ENCODE measurements at places on chromosomes 6 and 20.

DNA sequence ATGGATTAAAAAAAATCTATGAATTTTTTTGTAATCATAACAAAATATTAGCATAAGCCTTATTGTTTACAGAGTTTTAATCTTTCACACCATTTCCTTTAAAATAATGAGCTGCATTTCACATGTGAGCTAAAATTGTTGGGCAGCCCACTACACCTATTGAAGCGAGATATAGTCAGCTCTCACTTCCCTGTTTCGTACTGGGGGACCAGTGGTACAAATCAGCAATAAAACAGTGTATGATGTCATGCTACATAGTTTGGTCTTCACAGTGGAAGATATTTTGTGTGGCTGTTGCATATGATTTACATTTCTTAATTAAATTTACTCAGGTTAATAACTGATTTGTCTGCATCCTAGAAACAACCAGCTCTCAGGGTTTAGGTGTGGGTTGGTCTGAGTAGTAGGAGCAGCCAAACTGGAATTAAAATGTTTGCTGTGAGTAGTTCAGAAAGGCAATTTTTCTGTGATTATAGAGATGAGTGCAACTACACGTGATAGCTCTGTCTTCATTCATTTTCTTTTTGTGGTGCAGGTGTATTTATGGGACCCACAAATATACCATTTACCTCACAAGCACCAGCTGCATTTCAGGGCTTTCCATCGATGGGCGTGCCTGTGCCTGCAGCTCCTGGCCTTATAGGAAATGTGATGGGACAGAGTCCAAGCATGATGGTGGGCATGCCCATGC lies 99.3 kb downstream of the B3GAT2 start:
- no peak for DNase-seq

DNA sequence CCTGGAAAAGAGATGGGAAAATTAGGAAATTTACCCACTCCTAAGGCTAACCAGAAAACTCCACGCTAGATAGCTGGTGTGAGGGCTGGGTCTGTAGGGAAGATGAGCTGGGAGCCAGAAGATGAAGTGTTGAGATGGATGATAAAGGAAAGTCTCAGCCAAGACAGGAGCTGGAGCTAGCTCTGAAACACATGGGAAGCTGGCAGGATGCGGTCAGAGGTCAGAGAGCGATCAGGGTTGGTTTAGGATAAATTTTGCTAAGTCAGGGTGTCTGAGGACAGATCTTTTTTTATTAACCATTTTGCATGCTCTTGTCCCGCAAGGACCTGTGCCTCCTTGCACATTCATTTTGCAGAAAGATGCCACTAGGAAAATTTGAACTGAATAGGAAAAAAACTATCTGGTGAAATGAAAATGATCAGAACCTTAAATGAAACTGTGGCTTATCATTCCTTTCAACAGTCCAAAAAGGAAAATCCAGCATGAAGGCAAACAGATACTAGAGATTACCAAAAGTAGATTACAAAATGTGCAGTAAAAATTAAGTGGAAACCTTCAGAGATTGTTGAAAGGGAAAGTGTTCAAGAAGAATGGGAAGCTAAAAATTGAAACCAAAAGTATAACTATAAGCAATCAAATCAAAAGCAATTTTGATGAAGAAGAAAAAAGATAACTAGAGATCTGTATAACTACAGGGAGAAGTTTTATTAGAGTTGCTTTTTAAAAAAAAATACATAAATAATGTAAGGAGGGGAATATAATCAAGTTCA lies 10.7 kb upstream of the EDN1 start:
- DNase-seq = no peak

GRCh38 chr20:10490257-10490656 lies 55.2 kb downstream of the SLX4IP start:
- DNase-seq = no peak

- DNase-seq = peak; percentile 16
These were observed 1.5 kb downstream of the ARID1B start for GRCh38 chr6:156778454-156779205.

- no peak for DNase-seq
These were observed 34.8 kb upstream of the NCOA3 start for GRCh38 chr20:47466704-47467459.

DNA sequence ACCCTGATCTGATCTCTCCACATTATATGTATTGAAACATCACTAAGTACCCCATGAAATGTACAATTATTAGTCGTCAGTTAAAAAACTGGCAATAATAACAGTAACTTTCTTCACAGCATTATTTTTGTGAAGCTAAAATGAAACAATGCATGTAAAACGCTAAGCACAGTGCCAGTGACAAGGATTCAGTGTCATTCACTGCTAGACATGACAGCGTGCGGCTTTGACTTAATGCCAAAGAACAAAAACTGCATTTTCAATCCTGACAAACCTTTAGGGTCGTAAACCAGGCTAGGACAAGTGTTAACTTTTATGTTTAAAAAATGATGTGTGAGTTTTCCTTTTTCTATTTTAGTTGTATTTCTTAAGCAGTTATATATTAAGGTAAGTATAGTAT lies 8.8 kb upstream of the OPN5 start:
- DNase-seq = no peak

DNA sequence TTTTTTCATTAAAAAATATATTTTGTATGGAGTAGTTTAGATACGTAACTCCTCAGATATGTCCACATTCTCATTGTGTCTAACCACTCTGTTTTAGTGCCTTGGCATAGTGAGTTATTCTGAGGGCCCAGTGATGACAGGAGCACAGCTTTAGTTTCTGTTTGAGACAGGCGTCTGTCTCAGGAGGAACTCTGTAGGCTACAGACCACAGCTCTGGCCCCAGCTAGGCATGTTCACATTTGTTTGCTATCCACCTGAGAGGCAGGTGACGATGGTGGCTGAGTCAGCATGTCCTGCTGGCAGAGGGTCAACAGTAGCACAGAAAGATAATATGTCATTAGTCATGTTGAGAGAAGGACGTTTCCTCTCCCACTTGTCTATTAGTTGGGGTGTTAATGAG lies 16.3 kb downstream of the LRRC1 start:
- DNase-seq = no peak

GRCh38 chr20:63955827-63956663 lies at the start of gene UCKL1:
UCKL1 (minus strand) TSS chr20:63956416; CDS start chr20:63956372, 44 bp downstream.
- DNase-seq = peak; percentile 76

All from stimulated activated CD8-positive, alpha-beta memory T cell treated with anti-CD3 and anti-CD28 coated beads, Interleukin-2, amount 100 ng/mL, for 1 hour (primary cell).